LHCN-M2 (cell line): ENCODE measurements at places on chromosomes 13 and 19.

- peak; percentile 86 for DNase-seq
These were observed 1168.4 kb downstream of the SLITRK1 start for GRCh38 chr13:82713687-82714405.

GRCh38 chr19:31000913-31001312, 348.3 kb downstream of the TSHZ3 start:
- DNase-seq = no peak

GRCh38 chr13:98142380-98143156, at the start of gene FARP1:
TSS of gene FARP1 (plus strand) at chr13:98143094. CDS start at chr13:98213243, 70,149 bp downstream.
- peak; percentile 47 for DNase-seq

GRCh38 chr19:34126966-34127365, 45.3 kb upstream of the LSM14A start:
- no peak for DNase-seq

DNA sequence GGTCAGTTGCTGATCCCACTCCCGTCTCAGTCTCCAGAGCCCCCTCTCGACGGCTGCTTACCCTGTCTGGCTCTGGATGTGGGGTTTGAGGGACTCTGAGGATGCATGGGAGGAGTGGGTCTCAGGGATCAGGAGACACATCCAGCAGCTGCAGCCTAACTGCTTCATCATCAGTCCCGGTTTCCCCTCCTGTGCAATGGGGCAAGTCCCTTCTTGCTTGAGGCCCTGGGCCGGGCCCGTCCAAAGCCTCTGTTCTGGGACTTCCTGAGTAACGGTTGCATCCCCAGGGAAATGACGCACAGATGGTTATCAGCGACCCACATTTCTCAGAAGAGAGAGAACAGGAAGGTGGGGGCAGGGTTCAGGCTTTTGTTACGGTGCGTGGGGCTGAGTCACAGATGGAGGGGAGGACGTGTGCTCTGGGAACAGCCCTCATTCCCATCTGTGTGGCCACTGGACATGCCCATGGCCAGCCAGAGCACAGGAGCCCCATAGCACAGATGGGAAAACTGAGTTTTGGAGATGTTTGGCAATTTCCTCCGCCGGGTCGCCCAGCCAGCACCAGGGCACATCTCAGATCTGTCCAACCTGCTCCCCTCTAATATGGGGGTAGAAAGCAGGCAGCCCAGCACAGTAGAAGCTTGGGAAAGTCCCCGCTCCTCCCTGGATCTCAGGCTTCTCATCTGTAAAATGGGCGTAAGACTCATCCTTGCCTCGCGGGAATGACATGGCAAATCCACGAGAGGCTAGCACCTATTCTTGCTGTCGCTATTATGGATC, 19.3 kb downstream of the GNA15 start:
- DNase-seq = peak; percentile 99

DNA sequence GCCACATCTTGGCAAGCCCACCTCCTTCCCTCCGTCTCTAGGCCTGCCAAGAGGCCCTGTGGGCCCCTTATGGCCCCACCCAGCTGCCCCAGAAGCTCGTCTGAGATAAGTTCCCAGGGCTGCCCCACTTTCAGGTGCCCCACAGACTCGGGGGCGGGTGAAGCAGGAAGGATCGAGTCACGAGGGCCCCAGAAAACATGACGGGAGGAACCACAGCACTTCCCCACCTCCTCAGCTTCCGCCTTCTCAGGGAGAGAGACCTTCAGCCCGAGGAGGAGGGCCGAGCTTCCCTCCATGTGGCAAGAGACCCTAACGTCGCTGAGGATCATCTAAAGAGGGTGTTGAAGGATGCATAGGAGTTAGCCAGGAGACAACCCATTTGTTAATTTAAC, 4.5 kb upstream of the IL12RB1 start:
- no peak for DNase-seq

GRCh38 chr19:51688671-51689571, 4.2 kb upstream of the SPACA6 start:
- peak; percentile 92 for DNase-seq

GRCh38 chr19:2385053-2385721, 25.1 kb downstream of the TMPRSS9 start:
- DNase-seq = peak; percentile 86

GRCh38 chr13:26988059-26988769, 183.4 kb downstream of the USP12 start:
- DNase-seq = no peak
